ENCODE measurements at places on chromosomes 6 and 20.

DNA sequence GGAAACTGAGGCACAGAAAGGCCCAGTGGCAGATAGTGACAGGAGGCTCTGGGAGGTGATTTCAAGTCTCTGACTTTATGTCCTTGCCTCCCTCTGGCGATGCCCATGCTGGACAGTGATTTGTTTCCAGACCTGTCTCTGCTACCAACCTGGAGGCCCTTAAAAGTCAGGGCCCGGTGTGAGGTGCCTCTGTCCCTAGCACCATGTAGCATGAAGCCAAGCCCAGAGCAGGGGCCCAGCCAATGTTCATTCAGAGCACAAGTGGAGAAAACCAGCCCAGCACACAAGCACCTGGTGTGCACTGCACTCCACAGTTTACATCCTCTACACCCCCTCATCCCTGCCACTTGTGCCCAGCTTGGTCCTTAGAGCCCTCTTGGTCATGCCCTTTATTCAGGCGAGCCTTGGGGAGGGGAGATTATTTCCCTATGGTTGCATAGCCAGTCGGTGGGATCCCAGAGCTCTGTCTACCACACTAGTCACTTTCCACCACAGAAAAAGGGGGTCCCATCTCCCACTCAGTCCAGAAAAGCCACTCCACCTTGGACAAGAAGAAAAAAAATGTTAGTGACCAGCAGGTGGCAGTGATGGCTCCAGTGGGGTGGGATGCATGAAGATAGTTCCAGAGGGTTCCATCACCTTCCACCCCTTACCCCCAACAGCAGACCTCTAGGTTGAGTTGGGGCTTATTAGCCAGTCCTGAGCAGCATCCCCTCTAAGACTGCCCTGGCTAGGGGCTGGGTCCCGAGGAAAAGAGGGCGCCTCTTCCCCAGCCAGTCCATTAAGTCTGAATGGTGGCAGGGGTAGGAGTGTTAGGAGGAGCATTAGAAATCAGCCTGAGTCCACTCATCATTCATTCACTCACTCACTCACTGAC lies 30.9 kb downstream of the KIAA1755 start:
- DNase-seq, result no peak

DNA sequence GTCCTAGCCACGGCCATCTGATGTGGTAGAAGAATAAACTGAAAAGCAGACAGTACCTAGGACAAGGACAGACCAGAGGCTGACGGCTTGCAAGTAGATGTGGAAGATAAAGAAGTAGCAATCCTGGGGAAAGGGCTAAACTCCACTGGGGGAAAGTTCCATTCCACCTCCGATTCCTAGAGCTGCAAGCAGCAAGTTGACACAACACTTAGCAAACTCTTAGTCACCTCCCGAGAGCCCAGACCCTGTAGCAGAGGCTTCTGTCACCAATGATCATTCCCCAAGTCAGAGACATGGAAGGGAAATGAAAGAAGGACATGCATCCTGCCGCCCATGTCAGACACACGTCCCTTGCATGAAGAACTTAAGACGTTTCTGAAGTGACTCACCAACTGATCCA lies 99.2 kb upstream of the RPS6KA2 start:
- DNase-seq, result no peak

GRCh38 chr6:154289818-154290508 lies 66.6 kb downstream of the IPCEF1 start:
- no peak for DNase-seq

DNA sequence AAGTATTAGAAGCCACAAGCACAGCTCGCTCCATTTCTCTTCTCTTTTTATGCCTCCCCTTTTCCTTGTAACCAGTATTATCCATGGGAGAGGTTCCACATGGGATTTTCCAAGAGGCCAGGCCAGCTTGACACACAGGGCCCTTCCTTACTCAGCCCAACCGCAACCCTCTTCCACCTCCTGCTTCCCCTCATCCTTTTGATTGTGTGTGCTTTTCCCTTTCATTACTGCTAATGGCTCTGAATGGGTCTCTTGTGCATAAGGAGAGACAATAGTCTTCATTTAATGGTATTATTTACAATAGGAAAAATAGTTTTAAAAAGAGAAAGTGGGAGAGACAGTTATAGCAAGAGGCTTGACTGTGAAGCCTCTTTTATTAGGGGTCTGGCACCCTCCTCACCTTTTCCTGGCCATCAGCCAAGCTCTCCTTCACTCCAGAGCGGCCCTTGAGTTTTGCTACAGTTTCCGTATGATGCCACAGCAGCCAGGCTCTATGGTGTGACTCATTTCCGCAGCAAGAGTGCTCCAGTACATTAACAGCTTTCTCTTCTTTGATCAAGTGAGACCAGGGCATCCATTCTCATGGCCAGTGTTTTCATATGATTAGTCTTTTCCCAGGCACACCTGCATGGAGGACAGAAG lies 579.5 kb downstream of the TFAP2B start:
- no peak for DNase-seq

GRCh38 chr6:20533746-20534294 lies 437 bp upstream of the CDKAL1 start:
- DNase-seq, result no peak

DNA sequence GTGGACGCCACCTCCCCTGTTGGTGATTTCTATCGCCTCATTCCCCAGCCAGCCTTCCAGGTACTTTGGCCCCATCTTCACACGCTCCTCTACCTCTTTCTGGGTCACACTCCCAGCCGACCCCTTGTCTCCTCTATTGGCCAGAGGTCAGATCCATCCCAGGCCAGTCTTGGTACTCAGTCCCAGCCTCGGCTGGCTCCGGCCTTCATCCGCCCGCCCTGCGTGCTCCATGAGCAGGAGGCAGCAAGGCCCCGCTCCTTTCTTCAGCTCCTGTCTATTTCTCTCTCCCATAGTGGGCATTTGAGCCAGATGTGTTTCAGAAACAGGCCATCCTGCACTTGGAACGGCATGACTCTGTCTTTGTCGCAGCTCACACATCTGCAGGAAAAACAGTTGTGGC lies 2.6 kb downstream of the SKIC2 start:
- DNase-seq, result no peak

DNA sequence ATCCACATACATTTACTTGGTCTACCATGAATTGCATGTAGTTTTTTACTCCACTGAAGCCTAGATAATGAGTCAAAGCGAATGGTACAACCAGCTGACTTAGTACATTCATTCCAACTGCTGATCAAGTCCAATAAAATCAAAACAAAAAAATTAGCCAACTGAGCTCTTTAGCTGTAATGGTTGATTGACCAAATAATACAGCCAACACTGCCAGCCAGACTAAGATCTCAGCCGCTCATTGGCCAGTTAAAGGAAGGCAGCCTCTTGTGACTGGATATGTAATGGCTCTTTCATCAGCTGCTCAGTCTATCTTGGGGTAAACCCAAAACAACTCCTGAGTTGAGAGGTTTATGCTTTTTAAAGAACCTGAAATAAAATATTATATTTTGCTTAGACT lies 204.3 kb upstream of the RSPO3 start:
- no peak for DNase-seq

GRCh38 chr6:28980852-28981430 lies 24.2 kb downstream of the ZNF311 start:
- no peak for DNase-seq

DNA sequence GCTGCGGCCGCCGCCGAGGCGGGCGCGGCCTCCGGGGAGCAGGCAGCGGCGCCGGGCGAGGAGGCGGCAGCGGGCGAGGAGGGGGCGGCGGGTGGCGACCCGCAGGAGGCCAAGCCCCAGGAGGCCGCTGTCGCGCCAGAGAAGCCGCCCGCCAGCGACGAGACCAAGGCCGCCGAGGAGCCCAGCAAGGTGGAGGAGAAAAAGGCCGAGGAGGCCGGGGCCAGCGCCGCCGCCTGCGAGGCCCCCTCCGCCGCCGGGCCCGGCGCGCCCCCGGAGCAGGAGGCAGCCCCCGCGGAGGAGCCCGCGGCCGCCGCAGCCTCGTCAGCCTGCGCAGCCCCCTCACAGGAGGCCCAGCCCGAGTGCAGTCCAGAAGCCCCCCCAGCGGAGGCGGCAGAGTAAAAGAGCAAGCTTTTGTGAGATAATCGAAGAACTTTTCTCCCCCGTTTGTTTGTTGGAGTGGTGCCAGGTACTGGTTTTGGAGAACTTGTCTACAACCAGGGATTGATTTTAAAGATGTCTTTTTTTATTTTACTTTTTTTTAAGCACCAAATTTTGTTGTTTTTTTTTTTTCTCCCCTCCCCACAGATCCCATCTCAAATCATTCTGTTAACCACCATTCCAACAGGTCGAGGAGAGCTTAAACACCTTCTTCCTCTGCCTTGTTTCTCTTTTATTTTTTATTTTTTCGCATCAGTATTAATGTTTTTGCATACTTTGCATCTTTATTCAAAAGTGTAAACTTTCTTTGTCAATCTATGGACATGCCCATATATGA lies 3.2 kb downstream of the MARCKS start:
- no peak for DNase-seq

GRCh38 chr6:85490516-85491248 lies 40.8 kb downstream of the NT5E start:
- no peak for DNase-seq

GRCh38 chr6:82553863-82554531 lies 190.4 kb downstream of the TPBG start:
- no peak for DNase-seq

GRCh38 chr6:142960098-142960497 lies 15.1 kb upstream of the HIVEP2 start:
- no peak for DNase-seq

DNA sequence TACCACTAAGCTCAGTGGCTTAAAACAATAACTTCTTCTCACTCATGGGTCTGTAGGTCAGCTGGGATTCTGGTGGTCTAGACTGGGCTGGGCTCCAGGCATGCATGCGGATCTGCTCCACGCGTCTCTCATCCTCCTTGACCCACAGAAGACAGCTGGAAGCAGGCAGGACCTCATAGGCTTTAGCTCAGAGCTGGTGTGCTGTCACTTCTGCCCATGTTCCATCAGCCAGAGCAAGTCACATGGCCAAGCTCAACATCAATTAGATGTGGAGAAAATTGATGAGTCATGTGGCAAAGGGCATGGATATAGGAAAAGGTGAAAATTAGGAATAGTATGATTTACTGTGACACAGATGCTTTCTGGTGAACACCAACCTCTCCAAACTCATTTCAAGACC lies 57.4 kb upstream of the PSMF1 start:
- no peak for DNase-seq
